CD4-positive, alpha-beta T cell treated with Interleukin-10 for 1 hour (primary cell): ENCODE measurements at places on chromosomes 1 and 21.

- DNase-seq: no peak
Measured at GRCh38 chr1:221101807-221102605, 222.8 kb downstream of the HLX start.

DNA sequence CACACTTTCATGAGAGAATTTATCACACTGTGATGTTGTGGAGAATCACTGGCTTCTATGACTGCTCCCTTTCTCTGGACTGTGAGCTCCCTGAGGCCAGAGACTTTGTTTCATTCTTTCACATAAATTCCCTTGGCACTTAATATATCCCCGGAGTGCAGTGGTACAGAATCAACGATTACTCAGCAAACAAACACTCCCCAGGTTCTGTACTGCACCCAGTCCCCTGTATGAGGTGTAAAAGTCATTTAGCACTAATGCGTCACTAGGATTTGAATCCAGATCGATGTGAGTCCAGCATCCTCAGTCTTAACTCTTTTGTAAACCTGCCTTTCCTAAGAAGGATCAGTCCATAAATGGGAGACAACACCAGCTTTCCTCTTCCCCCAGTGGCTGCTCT lies 6.8 kb upstream of the UTP25 start:
- no peak for DNase-seq

DNA sequence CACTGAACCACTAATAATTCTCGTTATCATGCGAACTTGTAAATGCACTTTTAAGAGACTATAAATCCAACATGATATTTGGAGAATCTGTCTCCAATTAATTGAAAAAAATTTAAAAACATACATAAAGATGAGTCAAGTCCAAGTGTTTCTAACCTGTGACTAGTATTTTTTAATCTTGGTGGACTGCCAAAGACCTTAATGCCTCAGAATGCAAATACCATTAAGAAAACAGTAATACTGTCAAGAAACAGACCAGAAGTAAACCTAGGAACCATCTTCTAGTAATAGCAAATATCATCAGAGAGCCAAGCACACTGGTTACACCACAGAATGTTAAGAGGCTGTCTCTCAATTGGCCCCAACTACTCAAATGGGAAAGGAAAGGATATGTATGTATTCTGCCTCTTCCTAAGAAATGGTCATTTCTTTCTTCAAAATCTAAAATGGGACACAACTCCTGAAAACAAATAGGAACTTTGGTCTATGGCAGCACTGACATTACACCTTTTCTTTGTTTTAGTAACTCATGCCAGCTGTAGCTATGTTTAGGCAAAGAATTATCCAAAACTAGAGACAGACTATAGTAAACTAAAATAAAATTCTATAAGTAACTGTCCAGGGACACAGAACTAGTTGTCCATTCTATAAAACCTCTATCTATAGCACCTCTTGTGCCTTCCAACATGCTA lies 15.8 kb downstream of the SCYL3 start:
- DNase-seq: no peak

DNA sequence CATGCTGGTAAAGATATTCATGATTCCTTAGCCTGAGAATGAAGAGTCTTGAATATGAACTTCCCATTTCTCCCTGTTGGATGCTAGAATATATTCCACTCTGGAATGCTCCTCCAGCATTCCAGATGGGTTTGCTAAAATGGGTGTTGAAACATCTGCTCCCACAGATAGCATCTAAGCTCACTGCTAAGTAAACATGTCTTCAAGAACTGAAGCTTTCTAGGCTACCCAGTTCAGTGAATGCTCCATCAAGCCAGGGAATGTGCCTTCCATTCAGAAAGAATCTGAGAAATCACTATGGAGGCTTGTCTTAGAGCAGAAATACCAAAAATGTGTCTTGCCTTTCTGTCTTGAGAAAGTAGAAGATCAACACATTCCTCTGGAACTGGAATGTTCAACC lies 81.1 kb downstream of the TNFSF18 start:
- no peak for DNase-seq

DNA sequence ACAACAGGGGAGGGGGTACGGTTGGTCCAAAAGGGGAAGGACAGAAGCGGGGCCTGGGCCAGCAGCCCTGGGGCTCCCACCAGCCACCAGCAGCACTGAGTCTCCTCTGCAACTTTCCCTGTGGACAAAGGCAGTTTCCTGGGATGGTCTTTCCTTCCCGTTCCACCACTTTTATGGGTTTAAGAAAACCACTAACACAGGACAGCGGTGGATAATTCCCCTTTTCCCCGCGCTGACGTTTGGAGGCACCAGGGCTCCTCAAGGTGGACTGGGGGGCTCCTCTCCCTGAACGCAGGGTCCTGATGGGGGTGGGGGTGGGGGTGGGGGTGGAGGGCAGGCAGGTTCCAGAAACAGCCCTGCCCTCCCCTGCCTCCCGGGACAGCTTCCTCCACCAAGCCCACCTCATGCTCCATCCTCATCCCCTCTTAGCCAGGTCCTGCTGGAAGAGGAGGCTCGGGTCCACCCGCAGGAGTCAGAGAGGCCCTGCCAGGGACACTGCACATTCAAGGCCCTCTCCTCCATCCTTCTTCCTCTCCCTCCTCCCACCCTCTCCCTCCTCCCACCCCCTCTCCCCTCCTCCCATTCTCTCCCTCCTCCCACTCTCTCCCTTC lies 4.8 kb upstream of the COL6A1 start:
- no peak for DNase-seq

GRCh38 chr1:234212764-234213657 lies 160.2 kb upstream of the COA6 start:
- peak; percentile 8 for DNase-seq

- no peak for DNase-seq
Measured at GRCh38 chr1:50419192-50419906, 3.9 kb downstream of the DMRTA2 start.

DNA sequence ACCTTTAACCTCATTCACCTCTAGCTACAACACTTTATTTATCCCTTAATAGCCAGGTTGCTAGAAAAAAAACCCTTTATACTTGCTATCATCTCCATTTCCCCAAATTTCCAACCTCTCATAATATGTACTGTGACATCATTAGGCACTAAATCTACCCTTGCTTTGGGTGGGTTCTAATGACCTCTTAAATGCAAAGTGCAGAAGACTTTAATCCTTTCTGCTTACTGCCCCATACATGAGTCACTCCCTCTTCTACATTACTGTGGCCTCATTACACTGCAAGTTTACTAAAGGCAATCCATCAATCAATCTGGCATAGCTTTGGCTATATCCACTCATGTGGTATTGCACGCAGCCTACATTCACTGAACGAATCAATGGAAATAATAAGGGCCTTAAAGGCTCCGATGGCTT lies 353.3 kb downstream of the SMYD3 start:
- no peak for DNase-seq

DNA sequence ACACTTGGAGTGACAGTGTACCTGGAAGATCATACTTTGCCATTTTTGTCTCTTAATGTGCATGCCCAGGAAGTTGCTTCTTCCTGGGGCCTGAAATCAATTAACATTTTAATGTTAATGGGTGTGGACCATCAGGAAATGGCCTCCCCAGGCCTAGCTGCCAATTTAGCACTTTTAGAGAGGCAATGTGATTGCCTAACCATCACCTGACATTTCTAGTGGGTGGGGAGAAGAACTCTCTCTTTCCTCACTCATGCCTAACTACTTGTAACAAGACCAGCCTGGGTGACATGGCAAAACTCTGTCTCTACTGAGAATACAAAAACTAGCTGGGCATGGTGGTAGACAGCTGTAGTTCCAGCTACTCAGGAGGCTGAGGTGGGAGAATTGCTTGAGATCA lies 549.0 kb upstream of the RGS18 start:
- no peak for DNase-seq

- no peak for DNase-seq
Measured at GRCh38 chr1:167566766-167567165, 13.2 kb upstream of the CREG1 start.

- no peak for DNase-seq
Measured at GRCh38 chr1:12407962-12408454, 178.2 kb downstream of the VPS13D start.

DNA sequence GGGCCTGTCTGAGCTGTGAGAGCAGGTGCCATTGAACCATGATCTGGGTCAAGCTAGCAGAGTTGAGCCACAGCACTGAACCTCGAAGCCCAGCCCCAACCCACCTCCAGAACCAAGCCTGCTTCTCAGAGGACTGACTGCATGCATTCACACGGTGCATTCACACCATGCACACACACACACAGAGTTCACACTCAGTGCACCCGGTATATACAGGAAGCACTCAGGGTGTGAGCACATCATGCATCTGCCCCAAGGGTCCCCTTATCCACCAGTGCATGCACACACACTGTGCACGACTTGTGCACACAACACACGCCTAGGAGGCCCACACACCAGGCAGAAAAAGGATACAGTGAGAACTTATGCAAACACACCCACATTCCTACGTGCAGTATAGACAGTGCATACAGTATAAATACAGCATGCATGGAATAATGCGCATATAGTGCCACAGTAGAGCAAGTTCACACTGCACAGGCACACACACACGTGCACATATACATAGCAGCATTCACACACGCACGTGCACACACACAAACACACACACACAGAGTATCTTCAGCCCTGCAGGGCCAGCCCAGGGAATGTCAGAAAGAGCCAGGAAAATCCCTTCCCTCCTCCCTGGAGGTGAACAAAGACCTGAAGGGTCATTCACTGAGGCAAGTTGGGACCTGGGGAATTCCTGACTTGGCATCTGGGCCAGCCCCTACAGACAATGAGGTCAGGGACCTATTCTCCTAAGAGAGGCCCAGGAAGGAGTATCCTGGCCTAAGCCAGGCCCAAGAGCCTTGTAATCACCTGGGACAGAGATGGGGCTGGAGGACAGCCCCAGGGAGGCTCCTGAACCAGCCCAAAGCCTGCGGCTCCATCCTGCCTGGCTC lies 42.1 kb downstream of the CAMK2N1 start:
- DNase-seq: no peak

- DNase-seq: no peak
Measured at GRCh38 chr1:245654460-245655050, 499.8 kb downstream of the KIF26B start.

DNA sequence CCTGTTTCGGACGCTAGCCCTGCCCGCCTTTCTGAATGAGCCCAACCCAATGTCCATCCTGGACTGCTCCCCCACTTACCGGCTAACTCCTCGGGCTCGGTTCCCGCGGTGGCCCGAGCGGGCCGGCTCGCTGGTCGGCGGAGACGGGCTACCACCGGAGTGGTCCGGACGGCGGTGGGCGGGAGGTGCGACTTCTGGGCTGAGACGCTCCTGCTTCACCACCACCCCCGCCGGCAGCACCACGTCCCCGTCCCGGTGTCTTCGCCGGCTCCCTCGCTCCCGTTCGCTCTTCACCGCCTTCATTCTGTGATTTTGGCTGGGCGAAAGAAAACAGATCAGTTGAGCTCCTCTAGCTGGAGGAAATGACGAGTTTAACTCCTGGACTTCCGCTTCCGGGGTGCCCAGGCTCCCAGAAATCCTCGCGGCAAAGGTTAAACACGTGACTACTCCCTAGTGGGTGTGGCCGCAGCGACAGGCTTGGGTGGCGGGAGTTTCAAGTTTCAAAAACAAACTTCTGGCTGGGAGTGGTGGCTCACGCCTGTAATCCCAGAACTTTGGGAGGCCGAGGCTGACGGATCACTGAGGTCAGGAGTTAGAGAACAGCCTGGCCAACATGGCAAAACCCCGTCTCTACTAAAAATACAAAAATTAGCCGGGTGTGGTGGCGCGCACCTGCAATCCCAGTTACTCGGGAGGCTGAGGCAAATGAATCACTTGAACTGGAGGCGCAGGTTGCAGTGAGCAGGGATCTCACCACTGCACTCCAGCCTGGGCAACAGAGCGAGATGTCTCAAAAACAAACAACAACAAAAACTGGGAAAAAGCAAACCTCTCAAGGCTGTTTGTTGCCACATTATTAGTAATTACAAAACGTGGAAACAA lies at the start of gene SNIP1:
TSS of gene SNIP1 (minus strand) at position 367 of the 882 bp plus-strand sequence. CDS start at position 303, 64 bp downstream.
- peak; percentile 94 for DNase-seq

DNA sequence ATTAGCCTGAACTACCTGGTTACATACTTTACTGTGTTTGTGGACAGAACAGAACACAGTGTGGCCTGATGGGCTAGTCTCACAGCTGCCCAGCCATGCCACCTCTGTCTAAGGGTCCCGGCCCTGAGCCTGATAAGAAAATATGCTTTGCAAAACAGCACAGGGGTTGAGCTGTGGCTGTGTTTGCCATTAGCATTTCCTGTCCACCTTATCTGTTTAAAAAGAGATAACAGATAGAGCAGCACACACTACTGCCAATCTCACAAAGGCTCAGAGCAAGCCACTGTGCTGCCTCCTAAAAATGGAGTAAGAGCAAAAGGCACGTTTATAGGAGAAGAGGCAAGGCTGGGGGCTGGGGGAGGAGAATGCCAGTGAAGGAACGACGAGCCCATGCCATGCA lies 95.0 kb downstream of the SUSD4 start:
- DNase-seq: no peak

DNA sequence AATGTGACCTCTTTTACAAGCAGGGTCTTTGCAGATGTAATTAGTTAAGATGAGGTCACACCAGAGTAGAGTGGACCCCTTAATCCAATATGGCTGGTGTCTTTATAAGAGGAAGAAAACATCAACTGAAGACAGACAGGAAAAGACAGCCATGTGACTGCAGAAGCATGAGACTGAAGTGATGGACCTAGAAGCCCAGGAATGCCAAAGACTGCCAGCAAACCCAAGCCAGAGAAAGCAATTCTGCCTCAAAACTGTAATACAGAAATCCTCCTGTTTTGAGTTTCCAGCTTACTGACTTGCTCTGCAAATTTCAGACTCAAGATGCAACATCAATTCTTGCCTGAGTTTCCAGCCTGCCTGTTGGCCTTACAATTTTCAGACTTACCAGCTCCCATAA lies 17.3 kb downstream of the ENAH start:
- DNase-seq: no peak

- DNase-seq: no peak
Measured at GRCh38 chr1:83087851-83088250, 911.1 kb downstream of the TTLL7 start.

DNA sequence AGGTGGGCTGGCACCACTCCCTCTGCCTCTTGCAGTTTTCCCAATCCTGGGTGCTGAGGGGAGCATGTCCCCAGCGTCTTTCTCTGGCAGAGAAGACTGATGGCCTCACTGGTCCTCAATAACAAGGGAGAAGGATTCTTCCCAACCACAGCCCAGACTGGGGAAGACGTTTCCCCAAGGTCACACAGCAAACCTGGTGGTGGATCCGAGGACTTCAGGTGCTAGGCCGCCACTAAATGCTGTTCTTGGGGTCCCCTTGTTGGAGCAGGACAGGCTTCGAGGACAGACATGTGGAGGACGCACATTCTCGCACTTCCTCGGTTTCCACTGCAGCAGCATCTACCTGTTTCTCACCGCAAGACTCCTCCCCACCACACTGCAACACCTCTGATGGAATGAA lies 30.9 kb upstream of the PAX7 start:
- no peak for DNase-seq

GRCh38 chr1:91700332-91700731 lies 185.6 kb downstream of the TGFBR3 start:
- no peak for DNase-seq

DNA sequence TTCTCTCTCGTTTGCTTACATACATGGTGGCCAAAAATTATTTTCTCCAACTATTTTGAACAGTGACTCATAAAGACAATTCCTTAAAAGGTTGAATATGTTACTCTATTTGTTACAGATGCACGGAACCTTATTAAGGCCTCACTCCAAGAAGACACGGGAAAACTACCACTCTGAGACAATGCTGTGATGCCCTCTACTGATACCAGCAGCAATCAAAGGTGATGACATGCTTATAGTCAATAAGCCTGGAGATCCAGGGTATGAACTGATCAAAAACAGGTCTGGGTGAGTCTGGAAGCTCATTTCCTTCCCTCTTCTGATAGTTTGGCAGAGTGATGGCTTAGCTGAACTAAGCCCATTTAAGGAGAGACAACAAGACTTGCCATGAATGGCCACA lies 563.0 kb downstream of the LRRIQ3 start:
- DNase-seq: no peak
